Tongue (tissue), 3 donors: ENCODE measurements at places on chromosomes 2 and 18.

GRCh38 chr2:120712180-120712681 is 23.4 kb upstream of the GLI2 start:
- DNase-seq = peak; percentile 67

- no peak for DNase-seq
These were observed 69.6 kb downstream of the ICOS start for GRCh38 chr2:204005940-204006721.

- DNase-seq = no peak
These were observed 47.5 kb upstream of the ASB1 start for GRCh38 chr2:238379096-238379810.

GRCh38 chr2:123128951-123129350 is 896.1 kb upstream of the CNTNAP5 start:
- DNase-seq = no peak
